ENCODE measurements at places on chromosomes 1 and 21.

DNA sequence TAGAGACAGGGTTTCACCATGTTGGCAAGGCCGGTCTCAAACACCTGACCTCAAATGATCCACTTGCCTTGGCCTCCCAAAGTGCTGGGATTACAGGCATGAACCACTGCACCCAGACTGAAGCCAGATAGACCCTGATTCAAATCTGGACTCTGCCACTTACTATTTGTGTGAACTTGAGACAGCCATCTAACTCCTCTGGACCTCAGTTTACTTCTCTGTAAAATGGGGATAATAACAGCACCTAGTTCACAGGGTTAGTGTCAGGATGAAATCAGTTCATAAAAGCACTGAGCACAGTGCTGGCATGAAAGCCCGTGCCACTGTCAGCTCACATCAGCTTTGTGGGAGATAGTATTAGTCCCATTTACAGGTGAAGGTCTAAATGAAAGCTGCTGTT lies 28.5 kb downstream of the RAB3B start:
- DNase-seq = no peak

DNA sequence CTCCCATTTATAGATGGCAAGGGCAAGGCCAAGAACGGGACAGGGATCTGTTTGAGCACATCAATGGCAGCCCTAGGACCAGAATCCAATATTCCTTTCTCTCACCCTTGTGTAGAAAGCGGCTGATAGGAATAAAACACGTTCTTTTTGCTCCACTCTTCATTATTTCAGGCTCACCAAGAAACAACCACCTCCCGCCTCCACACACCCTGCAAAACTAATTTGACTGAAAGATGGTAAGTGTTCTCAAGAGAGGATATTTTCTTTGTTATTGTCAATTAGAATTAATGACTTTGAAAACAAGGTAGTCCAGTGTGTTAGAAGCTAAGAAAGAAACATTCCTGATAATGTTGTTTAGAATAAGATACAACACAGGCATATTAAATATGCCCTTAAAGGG lies 11.9 kb upstream of the KNCN start:
- no peak for DNase-seq

GRCh38 chr1:6059866-6060265 lies 14.2 kb downstream of the KCNAB2 start:
- peak; percentile 27 for DNase-seq

DNA sequence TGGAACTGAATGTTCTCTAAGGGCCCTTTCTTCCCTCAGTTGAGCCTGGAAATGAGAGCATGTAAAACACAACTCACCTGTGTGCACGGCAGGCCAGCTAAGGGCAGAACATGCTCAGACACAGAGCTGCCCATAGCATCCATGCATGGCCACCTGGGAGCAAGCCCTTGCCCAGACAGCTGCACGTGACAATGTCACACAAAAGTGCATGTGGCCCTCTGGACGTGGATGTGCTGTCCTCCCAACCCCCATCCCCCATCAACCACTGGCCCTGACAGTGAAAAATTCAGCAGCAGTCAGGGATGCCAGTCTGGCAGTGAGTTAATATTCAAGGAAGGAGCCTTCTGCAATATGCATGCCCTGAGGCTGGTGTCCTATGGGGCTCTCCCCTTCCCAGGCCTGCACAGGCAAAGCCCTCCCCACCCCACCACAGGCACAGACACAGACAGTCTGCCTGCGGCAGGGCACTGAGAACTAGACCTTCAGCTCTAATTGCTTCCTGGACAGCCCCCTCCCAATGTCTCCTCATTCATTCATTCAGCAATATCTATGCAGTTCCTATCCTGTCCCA lies 14.6 kb upstream of the COL16A1 start:
- no peak for DNase-seq

GRCh38 chr1:28507247-28507645 lies 1.4 kb downstream of the RCC1 start:
- no peak for DNase-seq

- no peak for DNase-seq
These were observed 49.8 kb downstream of the KIRREL1 start for GRCh38 chr1:158043232-158043631.

DNA sequence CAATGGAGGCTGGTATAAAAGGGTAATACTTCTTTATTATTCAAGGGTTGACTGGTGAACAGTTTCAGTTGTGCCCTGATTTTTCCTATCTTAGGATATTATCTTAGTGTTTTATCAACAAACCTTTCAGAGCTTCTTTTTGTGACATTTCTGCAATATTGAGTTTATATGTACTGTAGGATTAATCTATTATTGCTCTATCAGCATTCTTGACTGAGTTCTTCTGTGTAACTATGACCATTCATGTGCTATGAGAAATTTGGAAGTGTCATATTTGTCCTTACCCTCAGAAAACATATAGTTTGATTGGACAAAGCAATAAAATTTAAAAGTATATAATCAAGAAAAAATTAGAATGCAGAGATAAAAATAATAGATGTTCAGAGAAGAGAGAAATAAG lies 25.5 kb upstream of the MRPS6 start:
- DNase-seq = no peak

GRCh38 chr1:111618081-111618480 lies 1.5 kb upstream of the RAP1A start:
- no peak for DNase-seq

All from RWPE1 (cell line).